Activated CD4-positive, alpha-beta T cell treated with anti-CD3 and anti-CD28 coated beads, Interleukin-10, Interleukin-2, amounts not matched to agents 100 ng/mL and 50 ng/mL, durations not matched to agents 16 hours and 8 hours (primary cell): ENCODE measurements at places on chromosomes 7 and 10.

GRCh38 chr7:28360739-28361138 lies 51.6 kb upstream of the CREB5 start:
- DNase-seq, result no peak

GRCh38 chr10:6384031-6384430 lies 181.3 kb downstream of the PFKFB3 start:
- DNase-seq, result no peak

DNA sequence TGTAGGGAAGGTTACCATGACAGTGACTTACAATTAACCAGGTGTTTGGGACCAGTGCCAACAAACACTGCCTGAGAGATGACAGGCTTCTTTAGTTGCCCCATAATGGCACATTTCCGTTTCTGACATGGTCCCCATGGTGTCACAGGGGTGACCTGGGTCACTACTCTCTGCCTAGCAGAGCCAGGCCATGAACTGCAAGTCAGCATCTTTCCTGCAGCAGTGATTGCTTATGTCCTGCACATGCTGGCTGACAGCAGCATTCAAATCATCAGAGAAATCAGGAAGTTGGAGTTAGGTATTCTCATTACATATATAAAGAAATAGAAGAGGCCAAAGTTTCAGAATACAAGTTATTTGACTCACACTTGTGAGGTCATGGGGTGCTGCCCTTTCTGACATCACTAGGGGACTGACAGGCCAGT lies 47.1 kb upstream of the ZNRF2 start:
- DNase-seq, result no peak

GRCh38 chr7:69309601-69310000 lies 288.7 kb upstream of the AUTS2 start:
- DNase-seq, result no peak

DNA sequence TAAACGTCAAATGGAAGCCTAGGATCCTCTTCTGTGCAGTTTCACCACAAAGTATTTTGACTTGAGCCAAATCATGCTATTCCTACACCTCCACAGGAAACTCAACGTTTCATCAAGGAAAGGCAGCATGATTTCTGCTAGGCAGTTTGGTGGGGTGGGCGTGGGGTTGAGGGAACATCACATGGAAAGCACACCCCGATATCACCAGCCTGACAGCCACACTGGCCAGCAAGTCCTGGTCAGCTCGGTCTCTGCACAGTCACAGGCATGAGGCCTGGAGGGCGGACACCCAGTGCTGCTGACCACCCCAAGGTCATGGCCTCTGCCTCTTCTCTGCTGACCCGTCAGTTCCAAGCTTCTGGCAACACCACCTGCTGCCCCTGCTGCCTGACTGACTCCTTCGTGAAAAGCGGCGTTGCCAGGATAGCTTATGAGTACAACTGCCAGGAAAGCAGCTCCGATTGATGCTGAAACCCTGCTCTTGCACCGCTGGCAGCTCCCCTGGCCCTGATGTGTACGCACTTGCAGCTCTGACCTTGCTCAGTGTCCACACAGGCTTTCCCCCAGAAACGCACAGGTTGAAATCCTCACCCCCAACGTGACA lies 171.5 kb downstream of the DIP2C start:
- DNase-seq, result no peak

DNA sequence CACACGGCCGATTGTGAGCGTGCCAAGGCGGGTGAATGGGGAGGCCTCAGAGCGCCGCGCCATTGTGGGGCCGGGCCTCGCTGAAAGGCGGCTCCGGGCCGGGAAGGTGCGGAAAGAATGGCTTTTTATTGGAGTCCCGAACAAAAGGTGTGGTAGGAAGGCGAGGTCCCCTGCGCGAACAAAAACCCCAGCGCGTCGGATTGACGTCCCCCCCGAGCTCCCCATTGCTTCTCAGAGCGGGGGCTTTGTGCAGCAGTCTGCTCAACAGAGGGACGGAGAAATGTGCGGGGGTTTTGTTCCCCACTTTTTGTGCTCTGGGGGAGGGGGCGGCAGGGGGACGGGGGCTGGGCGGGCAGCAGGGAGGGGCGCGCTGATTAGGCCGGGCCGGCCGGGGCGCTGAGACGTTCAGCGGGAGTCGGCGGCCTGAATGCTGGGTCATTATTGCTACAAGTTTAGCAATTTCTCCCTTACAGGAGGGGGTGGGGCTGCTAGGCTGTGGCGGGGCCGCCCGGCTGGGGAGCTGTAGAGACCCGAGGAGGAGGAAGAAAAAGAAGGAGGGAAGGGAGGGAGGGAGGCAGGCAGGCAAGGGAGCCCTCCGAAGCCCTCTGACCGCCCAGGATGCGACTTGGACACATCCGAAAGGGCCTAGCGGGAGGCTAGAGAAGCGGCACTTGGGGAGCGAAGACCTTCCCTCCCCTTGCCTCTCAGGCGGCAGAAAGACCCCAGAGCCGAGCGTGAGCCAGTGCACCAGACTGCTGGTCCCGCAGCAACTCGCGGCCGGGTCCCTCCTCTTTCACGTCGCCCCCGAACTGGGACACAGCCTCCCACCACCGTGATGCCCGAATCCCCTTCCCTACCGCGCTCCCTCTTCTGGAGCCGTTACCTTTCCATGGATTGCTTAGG lies 4.6 kb downstream of the NKX2-3 start:
- peak; percentile 28 for DNase-seq

DNA sequence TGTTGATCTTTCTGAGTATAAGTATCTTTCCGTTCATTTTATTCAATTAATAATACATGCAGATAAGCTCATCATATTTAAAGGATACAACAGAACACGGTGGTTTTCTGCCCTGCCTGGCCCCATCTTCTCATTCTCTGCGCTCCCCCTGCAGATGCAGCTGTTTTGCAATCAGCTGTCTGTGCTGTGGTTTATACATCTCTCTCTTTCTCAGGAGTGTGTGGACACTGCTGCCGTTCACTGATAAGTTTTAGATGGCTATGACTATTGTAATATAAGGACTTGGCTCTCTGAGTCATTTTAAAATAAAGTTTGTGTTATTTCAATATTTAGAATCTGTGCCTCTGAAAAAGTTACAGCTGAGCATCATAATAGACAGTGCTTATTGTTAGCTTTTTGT lies 54.5 kb downstream of the CUL1 start:
- no peak for DNase-seq

- no peak for DNase-seq
Observed at GRCh38 chr10:86681047-86681446, 12.7 kb downstream of the LDB3 start.
